ENCODE measurements at places on chromosomes 3 and 15. TPM values are rescaled to one million over a fixed set of nuclear protein-coding genes. Genes with fewer than 3 reads are reported as not detected.

TMC3 gene
- not detected for total RNA-seq

SAMD7 gene
- not detected for total RNA-seq

BFSP2 gene
- total RNA-seq = not detected

GRAMD2A gene
- total RNA-seq = 1.9 TPM

SLC25A26 gene
- 30.2 TPM for total RNA-seq

C2CD4A gene
- total RNA-seq = 0.32 TPM

PRSS50 gene
- total RNA-seq = 1.4 TPM

GPR15 gene
- not detected for total RNA-seq

VPS8 gene
- total RNA-seq = 46.1 TPM

DNA sequence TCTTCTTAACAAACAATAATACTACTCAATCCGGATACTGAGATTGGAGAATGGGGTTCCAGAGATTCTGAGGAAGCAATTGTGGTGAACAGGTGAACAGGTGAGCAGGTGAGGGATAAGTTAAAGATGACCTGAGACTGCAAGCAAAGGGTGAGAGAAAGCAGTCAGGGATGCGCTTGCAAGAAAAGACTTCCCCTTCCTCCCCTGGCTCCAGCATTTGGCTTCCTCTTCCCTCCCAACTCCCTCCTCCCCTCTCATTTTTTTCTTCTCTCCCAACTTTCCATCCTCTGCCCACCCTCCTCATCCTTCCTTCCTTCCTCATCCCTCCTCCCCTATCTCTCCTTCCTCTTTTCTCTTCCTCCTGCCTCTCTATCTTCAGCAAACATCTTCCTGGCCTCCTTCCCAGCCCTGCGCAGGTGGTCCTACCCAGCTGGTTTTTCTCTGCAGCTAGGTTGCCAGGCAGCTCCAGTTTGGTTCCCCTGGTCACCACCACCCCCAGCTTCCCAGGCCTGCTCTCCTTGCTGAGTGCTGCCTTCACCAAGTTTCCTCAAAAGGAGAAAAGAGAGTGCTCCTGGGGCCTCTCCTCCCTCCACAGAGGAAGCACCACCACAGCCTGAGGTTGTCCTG lies 10.4 kb upstream of the VIPR1 start:
- DNase-seq = no peak

- no peak for DNase-seq
Observed at GRCh38 chr15:63372018-63372705, 9.5 kb downstream of the CA12 start.

DNA sequence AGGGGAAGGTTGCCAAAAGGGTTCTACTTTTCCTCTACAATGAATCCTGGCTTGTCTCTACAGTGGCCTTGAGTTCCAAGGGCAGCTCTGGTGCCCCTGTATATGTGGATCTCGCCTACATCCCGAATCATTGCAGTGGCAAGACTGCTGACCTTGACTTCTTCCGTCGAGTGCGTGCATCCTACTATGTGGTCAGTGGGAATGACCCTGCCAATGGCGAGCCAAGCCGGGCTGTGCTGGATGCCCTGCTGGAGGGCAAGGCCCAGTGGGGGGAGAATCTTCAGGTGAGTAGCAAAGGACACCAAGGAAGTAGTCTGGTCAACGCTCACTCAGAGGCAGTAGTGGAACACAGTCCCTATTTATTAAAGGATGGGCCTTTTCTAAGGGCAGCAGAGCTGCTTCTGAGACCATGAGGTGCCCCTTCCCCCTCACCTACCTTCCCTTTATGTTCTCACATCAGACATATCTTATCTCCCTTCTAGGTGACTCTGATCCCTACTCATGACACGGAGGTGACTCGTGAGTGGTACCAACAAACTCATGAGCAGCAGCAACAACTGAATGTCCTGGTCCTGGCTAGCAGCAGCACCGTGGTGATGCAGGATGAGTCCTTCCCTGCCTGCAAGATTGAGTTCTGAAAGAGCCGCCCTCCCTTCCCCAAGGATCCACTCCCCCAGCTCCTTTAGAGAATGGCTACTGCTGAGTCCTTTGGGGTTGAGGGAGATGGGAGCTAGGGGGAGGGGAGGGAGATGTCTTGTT lies 12.4 kb downstream of the MAP1A start:
- no peak for DNase-seq

DNA sequence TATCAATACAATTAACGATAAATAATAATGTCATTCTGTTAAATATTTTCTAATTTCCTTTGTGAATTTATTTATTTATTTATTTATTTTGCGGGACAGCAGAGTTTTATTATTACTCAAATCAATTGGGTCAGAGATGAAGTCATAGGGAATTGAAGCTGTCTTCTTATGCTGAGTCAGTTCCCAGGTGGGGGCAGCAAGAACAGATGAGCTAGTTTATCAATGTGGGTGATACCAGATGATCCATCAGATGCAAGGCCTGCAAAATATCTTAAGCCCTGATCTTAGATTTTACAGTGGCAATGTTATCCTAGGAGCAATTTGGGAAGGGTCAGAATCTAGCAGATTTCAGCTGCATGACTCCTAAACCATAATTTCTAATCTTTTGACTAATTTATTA lies 1050.3 kb downstream of the OTOL1 start:
- DNase-seq = no peak

DNA sequence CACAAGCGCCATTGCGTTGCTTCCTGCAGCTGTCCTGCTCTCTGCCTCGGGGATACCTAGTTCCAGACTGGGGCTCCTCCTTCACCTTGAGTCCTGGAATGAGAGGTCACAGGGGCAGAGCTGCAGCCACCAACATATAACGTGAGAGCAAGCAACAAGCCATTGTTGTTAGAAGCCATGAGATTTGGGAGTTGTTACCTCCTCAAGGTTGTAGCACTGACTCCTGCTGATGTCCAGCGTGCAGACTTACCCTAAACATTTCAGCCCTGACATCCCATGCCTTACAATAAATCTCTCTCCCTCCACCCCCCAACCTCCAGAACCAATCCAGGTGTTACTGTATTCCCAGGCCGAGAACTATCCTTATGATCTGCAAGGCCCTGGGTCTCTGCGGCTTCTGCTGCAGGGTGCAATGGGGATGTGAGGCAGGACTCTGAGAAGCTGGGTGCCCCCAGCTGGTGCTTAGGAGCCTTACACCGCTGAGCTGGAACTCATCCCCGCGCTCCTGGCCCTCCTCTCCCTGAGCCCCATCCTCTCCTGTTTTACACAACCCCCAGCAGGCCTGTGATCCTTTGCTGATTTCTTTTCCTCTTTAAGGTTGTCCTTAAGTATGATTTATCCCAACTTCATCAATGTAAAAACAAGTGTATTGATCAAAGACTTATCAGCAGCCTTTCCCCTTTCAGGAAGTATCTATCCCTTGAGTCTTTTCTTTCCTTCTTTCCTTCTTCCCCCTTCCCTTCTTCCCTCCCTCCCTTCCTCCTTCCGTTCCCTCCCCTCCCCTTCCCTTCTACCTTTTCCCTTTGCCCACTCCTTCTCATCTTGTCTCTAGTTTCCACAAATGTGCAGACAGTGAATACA lies 84.2 kb upstream of the ABHD2 start:
- peak; percentile 71 for DNase-seq

DNA sequence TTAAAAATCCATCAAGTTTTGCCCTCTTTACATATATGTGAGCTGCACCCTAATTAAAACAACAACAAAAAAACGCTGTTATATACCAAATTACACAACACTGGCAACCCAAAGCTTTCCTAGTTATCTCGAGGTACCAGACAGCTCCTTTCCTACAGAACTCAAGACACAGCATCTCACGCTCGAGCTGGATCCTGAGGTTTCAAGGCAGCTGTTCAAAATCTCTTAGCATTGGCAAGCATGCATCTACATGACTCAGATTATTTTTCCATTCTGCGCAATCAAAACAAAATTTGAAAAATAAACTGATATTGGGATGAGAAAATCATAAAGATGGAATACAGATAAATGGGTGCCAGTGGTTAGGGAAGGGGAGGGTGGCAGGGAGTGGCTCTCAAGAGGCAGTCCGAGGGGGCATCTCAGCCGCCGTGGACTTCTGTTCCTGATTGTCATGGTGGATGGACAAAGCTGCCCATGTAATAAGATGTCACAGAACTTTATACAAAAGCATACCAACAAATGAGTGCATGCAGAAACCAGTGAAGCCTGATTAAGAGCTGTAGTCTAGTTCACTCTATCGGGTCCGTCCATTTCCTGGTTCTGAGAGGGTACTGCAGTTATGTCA lies 91.5 kb downstream of the ADAMTS17 start:
- no peak for DNase-seq

DNA sequence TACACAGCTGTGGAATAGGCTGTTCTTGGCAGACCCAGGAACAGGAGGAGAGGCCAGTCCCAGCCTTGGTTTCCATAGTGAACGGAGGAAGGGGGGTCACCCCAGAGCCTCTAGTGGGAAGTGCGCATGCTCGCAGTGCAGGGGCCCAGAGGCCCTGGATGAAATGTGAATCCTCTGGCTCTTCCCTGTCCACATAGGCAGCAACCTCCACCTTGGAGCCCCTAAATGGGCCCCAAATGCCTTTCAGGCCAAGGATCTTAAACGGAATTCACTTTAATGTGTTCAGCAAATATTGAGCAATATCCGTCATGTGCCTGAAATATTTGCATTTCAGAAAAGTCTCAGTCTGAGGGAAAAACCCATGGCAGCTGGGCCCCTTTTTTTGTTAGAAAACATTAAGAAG lies 3.3 kb upstream of the NDN start:
- peak; percentile 41 for DNase-seq

DNA sequence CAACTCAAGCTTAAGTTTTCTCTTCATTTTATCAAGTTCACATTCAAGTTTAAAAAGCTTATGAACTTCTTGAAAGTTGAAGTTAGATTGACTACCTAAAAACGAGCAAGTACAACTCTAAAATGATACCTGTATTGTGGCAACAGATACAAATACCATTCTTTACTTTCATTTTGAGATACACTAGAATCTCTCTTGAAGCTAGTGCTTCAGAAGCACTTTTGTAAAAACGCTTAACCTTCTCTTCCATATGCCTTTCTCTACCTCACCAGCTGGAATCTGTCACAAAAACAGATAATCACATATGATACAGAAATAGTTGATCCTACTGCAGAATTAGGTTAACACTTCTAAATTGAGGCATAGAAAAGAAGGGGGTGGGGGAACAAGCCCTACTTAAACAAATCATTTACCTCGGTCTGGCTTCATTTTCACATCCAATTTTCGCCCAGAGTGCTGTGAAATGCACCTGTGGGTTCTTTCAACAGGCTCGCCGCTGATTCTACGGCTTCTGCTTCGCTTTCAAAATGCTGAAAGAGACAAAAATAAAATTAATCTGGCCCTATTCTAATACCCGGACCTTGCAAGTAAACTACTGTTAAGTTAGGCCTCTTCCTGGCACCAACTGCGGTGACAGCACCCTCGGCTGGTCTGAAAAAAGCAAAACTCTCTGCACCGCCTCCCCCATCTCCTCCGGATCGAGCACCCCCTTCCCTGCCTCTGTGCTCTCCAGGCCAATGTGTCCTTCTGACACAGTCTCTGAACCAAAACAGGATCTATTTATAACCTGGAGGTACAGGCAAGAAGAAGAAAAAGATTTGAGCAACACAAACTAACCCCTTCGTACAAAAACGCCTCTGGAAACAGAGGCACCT lies 1.4 kb downstream of the ATOSA start:
- peak; percentile 36 for DNase-seq

- DNase-seq = peak; percentile 78
Observed at GRCh38 chr15:33737687-33738601, 230.4 kb upstream of the CHRM5 start.

GRCh38 chr3:123728014-123728413 lies 143.2 kb upstream of the HACD2 start:
- DNase-seq = no peak

DNA sequence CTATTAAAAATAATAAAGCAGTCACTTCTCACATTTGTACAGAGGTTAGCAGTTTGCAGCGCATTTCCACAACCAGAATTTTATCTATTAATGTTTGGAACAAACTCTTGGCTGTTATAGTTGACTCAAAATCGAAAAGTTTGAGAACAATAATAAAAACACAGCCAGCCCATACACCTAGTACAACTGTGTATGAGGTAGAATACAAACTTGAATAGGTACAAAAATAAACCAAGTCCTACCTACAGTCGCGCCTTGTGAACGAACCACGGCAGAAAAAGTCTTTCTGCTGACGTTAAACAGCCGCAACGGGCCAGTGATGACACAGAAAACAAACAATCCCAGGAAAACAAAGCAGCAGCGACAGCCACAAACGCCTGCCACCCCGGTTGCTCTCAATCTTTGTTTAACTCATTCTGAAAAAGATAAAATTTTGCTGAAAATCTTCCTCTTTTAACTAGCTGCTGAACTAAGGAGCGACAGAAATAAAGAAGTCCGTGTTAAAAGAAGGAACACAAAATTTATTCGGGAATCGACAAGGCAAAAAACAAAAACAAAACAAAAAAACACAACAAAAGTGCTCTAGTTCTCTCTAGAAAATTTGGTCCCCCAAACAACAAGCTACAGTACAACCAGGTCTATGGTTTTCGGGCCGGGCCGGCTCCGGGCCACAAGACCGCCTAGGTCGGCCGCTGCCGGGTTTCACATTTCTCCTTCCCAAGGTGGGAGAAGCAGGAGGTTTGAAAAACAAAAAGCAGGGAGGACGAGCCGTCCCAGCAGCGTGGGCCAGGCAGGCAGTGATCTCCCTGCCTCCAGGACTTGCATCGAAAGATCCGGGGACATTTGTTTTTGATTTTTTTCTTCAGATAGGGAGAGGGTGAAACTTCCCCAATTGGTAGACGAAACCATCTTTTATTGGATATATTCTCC lies 2.9 kb downstream of the FOXL2 start:
- DNase-seq = peak; percentile 60

- no peak for DNase-seq
Observed at GRCh38 chr3:135556174-135556573, 409.4 kb upstream of the PPP2R3A start.

GRCh38 chr3:55615039-55615693 lies 128.1 kb upstream of the WNT5A start:
- DNase-seq = no peak

- DNase-seq = peak; percentile 80
Observed at GRCh38 chr15:82709421-82710207, at the start of gene AP3B2. Gene AP3B2 (minus strand): TSS chr15:82709875. CDS start chr15:82709706, 169 bp downstream.

GRCh38 chr3:29933802-29934490 lies 653.1 kb downstream of the RBMS3 start:
- DNase-seq = no peak

DNA sequence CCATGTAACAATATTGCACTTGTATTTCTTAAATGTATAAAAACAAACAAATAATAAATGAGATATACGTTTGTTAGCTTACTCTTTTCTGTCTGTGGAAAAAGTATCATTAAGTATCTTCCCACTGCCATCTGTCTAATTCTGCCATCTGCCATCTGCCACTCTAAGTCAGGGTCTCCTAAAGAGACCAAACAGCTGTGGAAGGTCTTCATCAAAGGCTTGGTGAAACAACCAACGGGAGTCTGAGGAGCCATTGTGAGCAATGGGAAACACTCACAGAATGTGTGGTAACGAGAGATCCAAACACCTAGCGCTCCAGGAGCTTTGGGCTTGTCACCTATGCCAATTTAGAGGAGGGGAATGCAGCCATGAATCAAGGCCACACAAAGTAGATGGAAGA lies 28.7 kb upstream of the PFN2 start:
- no peak for DNase-seq

- DNase-seq = no peak
Observed at GRCh38 chr3:194014756-194015155, 121.2 kb upstream of the HES1 start.

- DNase-seq = no peak
Observed at GRCh38 chr3:171959532-171960089, 79.8 kb upstream of the FNDC3B start.

- no peak for DNase-seq
Observed at GRCh38 chr15:101772921-101773320, 30.4 kb upstream of the OR4F6 start.

GRCh38 chr3:110311541-110311940 lies 760.1 kb upstream of the NECTIN3 start:
- no peak for DNase-seq
